Amygdala (tissue), 56 donors: ENCODE measurements at places on chromosomes 11 and 22.

DNA sequence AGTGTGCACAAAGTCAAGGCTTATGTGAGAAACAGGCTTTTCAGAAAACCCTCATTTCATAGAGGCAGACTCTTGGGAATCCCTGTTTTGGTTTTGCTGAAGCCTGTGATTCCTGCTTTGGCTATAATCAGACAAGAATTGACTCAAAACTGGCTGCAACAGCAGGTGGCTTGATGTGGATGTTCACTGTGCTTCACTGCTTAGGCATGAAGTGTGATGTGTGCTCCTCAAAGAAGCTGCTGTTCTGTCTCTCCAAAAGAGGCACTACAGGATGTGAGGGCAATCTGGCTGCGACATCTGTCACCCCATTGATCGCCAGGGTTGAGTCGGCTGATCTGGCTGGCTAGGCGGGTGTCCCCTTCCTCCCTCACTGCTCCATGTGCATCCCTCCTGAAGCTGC is 103.5 kb downstream of the C11orf58 start:
- no peak for DNase-seq

DNA sequence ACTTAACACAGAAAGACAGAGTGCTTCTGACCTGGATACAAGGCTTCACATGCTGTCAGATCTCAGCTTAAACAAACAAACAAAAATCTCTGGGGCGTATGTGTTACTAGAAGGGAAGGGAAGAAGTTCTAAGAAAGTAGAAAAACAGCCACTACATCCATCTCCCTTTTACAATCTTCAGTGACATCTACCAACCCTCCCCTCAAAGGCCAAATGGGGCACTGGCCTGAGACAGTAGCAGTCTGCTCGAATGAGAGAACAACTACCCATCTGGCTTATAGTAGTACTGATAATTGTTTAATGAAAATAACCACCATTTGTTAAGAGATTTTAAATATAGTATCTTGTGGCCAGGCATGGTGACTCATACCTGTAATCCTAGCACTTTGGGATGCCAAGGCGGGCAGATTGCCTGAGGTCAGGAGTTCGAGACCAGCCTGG is 29.4 kb downstream of the CCDC83 start:
- no peak for DNase-seq

DNA sequence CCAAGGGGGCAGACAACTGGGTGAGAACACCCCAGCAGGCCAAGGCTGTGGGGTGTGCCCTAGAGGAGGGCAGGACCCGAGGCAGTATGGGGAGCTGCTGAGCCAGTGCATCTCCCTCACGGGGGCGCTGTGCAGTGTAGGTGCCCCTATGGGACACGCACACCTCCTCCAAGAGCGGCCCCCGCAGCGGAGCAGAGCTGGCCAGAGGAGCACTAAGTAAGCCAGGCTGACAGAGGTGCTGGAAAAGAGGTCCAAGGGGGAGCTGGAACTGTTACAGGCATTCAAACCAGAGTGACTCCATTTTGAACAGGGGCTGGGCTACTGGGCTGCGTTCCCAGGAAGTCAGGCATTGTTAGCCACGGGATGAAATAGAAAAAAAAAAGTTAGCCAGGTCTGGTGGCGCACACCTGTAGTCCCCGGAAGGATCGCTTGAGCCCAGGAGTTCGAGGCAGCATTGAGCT is 41.8 kb downstream of the TST start:
- DNase-seq = peak; percentile 26

DNA sequence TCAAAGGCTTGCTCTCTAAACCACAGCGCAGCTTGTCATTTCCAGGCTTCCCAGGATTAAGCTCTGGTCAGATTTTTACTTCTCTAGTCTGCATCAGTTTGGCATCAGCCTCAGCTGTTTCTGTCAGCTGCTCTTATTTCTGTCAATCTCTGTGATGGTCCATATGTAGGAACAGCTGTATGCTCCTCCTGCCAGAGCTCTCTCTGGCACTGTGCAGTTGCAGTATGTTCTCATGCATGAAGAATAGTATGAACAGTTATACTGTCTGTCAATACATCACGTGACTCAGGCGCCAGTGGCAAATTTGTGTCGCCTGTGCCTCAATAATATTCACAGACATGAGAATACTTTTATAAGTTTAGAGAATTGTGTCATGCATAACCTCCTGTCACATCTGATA is 6.7 kb downstream of the OR6M1 start:
- no peak for DNase-seq

DNA sequence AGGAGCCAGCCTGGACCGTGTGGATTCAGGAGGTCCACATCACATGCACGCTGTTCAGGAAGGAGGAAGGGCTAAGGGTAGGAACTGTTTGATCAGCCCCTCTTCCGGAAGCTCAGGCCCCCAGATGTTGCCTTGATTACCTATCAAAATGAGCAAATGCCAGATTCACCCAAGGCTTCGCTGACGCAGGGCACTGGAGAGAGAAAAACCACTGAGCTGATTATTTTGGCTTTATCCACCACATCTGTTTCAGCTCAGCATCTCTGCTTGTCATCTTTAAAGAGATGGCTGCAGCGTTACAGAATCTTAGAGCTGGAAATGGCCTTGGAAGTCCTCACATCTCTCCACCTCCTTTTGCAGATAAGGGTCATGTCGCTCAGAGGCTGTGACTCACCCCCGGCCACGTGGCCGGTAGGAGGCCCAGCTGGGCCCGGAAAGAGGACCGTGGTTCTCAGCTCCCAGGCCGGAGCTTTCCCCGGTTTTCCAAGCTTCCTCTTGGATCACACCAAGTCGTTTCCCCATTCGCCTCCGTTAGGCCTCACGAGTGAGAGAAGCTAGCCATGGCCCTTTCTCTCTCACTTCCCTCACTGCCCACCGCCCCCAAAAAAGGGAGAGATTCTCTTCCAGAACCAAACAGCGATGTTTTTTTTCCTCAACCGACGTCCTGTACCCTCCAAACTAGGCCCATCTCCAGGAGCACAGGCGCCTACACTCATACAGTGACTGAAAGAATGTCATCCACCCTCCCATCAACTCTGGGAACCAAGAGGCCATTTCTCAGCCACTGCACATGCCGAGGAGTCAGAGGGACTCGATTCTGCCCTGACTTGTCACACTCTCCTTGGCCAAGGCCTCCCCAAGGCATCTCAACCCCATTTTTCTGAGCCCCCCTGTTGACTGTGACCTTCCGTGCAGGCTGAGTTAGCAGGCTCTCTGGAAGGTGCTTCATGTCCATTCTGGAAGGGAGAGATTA is 37.6 kb downstream of the LIF start:
- no peak for DNase-seq

- no peak for DNase-seq
Observed at GRCh38 chr11:43574411-43574810, 106.1 kb upstream of the HSD17B12 start.

- no peak for DNase-seq
Observed at GRCh38 chr22:30159561-30160353, 79.5 kb downstream of the HORMAD2 start.

DNA sequence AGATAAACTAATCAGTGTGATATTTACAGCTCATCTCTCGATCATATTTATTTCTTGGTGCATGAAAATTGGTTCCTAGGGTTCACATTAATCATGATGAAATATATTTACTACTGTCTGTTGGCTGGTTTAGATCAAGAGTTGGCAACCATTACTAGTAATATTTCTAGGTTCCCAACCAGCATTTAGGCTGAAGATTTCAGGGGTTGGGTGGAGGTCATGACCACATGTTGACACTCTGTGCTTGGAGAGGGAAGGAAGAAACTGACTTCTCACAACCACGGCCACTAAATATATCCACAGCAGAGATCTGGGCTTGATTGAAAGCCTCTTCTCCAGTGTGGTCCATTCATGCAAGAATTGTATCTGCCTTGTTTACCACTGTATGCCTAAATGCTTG is 87.9 kb downstream of the ALX4 start:
- no peak for DNase-seq

- no peak for DNase-seq
Observed at GRCh38 chr11:5938603-5938965, 3.5 kb upstream of the OR56A3 start.
